GM03348 (cell line): ENCODE measurements at places on chromosomes 12 and 14.

- no peak for DNase-seq
These were observed 37.5 kb downstream of the RAP1B start for GRCh38 chr12:68648179-68648578.

GRCh38 chr14:52080158-52080800, 11.4 kb upstream of the NID2 start:
- no peak for DNase-seq

DNA sequence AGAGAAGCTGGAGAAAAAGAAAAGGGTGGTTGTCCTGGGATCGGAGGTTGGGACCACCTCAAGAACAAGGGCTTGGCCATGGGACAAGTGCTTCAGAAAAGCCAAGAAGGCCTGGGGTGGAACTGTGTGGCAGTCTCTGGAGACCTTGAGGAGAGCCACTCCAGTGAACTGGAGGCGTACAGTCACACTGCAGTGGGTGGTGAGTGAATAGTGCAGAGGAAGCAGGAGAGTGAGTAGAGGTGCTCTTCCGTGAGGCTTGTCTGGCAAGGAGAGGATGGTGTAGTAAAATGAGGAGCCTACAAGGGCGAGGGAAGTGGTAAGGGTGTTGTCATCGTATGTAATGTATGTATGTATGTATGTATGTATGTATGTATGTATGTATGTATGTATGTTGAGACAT, 20.9 kb downstream of the RASSF3 start:
- no peak for DNase-seq

DNA sequence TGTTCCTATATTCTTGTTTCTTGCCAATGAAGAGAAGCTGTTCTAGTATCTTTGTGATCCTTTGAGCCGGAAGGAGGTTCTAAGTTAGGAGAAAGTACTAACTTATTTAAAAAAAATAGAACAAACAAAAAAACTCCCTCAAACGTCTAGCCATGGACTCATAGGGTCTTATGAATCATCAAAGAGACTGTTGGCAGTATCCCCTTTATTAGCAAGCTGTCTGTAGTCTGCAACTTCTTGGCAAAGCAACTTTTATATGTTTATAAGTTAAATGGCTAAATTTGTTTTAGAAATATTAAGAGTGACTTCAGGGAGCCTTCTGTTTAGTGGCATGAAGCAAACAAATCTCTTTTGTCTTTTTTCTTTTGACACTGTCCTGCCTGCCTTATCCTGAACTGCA, 291.9 kb downstream of the FUT8 start:
- DNase-seq, result peak; percentile 44

DNA sequence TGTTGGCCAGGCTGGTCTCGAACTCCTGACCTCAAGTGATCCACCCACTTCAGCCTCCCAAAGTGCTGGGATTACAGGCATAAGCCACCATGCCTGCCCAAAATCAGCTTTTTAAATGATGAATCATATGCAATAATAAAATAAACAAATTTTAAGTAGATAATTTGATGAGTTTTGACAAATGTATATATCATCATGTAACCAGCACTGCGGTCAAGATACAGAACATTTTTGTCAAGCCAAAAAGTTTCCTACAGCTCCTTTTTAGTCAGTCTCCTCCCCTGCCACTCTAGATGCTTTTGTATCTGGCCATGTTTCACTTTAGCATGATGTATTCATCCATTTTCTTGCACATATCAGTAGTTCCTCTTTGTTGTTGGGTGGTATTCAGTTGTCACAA, 17.2 kb downstream of the FRMD6 start:
- DNase-seq, result no peak

GRCh38 chr14:74737753-74738325, 24.9 kb downstream of the FCF1 start:
- DNase-seq, result peak; percentile 14

DNA sequence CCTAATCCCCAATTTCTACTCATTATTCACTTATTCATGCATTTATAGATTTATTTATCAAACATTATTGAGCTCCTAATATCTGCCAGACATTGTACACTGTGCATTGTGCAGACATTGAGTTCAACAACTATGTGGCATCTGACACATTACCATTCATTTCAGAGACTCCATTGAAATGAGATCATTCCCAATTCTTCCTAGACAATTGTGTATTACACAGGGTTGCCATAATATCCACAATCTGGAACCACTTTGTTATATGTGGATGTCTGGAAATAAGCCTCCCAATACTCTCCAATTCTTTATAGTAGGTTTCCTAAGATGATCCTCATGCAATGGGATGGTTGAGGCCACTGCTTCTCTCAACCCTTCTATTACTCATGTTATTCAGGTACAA, 165.0 kb downstream of the OTOGL start:
- DNase-seq, result no peak
